ENCODE measurements at places on chromosomes 13 and 19.

DNA sequence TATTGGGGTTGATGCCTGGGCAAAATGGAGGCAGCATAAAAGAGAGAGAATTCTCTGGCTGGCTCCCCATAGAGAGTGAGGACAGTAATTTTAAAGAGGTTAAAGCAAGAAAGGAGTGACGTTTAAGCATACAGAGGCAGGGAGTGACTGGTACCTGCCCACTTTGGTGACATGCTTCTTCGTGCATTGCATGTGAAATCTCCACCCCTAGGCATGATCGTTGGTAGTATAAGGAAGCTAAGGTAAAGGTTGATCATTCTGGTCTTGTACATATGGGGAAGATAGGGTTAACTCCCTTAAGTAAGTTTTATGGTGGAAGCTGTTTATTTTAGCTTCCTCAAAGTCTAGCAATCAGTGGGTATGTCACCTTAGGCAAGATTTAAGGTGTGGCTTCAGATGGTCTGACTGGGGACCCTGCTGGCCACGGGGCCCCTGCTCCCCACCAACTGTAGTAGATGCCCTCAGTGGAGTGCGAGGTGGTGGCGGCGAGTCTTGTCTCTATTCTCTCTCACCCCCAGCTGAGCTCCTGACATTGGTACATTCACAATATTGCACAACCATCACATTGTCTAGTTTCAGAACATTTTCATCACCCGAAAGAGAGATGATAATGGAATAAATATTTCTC, 797.5 kb upstream of the SPRY2 start:
- no peak for DNase-seq

DNA sequence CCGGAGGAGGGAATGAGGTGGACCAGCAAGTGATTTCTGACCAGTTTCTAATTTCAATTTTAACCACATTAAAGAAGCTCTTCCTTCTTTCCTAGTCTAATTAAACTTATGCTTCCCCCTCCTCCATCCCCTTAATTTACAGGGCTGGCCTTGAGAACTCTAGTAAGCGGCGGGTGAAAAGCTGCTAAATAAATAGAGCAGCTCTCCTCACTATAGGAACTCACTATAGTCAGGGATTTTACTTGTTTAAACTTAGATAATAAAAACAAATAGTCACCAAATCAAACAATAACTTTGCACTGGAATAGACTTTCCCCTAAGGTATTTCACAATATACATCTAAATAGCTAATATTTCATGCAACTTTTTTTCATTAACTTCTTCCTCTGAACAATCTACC, 1838.2 kb upstream of the PRR20A start:
- no peak for DNase-seq

DNA sequence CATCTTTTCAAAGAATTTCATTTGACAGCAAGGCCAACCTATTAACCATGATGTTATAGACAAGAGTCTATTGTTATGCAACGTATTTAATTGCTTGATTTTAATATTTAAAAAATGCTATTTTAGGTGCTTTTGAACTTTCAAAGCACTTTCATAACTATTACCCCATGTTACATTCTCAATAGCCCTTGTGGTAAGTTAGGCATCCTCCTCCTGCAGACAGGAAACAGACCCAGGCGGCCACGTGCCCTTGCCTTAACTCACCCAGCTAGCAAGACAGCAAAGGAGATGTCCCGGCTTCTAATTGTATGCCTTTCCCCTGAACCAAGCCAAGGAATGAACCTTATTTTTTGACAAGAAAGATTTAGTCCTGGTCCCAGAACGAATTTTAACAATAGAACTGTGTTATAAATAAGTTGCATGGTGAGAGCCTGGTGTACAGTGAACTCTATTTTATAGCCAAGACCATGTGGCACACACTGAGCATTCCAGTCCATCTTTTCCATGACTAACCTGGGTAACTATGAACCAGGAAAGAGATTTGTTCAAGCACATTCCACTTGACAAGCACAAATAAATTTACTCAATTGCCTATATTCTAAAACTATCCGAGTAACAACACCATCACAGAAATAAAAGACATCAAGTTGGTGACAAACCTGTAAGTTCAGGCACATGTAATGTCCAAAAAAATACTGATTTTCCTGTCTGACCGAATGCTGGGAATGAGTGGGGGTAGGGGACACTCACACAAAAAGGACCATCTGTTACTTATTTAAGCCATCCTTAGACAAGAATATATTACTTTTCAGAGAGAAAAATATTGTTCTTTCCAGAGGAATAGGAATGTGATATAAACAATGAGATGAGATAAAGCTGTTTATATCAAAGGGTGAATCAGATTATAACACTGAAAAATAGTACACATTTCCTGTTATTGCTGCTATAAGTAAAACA, 163.0 kb downstream of the EFNB2 start:
- DNase-seq = no peak

DNA sequence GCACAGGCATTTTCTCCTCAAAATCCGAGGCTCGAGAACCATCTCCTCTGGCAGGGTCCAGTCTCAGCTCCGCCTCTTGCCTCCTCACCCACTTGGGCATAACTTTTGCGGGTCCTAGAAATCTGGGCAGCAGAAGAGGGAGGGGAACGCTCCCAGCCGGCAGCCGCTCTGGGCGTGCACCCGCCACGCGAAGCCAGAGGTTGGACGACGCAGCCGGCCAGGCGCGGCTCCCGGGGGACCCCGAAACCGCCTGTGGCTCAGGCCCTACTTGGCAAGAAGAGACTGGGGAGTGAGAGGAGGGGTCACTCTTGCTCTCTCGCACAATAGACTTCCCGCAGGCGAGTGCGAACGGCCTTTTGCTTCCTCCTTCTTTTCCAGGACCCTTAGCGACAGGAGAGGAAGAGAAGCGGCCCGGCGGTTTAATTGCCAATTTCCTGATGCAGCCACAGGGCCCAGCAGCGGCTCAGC, 6.0 kb upstream of the SOX1 start:
- no peak for DNase-seq

DNA sequence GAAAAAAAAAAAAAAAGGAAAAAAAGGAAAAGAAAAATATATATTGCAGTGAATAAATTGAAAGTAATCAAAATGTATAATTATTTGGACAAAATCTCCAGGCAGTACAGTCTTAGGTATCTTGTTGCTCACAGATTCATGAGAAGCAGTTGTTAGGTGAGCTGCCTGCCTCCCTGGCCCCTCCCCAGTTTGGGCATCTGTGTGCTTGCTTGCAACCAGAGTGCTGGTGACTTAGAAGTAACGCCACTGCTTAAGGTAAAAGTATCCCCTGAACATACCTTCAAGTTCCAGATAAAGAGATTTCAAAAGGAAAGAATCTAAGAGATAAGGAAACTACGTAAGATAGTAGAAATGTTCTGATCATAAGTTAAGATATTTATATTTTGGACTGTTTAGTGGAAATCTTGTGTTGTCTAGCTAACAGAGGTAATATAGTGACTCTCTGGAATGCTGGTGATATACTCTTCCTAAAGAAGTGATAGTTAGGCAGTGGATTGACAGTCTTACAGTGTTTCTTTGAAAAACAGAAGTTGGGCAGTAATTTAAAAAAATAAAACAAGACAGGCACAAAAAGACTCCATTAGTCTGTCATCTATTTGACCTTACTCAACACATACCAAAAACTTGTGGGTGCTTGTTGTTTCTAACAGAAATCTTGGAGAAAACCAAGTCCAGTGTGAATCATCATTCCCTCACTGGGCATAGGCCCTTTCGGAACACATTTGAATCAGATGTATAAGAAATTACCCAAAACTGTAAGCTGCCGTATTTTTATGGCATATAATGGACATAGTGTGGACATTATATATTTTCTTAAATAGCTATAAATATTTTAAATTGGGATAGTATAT, 38.3 kb upstream of the KCTD4 start:
- DNase-seq = no peak

DNA sequence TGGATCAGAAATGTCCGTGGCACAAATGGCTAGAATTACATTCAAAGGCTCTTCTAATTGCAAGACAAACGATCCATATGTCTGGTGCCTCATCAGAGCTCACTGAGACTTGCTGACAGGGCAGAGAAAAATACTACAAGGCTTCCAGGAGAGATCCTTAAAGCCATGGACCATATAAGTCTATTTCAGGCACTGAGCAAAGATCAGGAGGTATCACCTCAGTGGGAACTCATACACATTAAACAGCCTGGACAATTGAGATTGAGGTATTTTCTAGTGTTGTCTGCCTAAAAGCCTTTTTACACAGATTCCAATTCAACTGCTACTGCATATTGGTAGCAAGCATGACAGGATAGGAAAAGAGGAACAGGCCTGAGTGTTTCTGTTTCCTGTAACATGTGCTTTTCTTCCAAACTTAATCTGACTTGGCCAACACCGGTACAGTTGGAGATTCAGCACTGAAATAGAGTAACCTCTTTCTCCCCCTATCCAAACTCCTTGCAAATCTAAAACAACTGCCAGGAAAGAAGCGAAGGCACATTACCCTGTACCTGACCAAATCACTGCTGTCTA, 65.9 kb downstream of the SERP2 start:
- DNase-seq = no peak

DNA sequence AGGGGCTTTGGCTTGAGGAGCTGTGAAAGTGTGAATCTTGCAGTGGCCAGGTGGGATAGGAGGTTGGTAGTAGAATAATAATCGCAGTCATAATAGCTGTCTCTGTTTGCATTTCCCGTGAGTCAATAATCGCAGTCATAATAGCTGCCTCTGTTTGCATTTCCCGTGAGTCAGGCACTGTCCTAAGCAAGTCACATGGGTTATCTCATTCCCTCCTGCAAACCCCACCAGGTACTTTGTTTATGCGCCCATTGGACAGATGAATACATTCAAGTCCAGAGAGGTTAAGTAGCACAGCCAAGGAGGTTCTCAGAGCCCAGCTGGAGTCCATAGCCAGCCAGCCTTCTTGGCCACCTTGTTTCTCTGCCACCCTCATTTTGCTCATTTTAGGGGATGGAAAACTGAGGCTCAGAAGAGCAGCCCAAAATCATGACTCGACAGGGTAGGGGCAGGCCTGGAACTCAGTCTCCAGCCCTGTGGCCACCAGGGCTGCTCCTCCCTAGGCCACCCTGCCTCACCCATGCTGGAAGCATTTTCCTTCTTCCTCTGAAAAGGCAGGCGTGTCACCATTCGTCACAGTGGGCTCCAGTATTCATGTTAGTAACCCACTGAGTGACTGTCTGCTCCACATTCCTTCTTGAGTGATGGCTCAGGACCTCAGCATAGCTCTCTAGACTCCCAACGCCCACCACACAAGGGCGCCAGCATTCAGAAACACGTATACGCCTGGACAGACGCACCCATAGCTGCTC, 206.2 kb downstream of the URI1 start:
- DNase-seq = no peak

GRCh38 chr19:11421371-11422098, 2.4 kb upstream of the RGL3 start:
- DNase-seq = no peak

GRCh38 chr13:39144941-39145533, 106.8 kb downstream of the NHLRC3 start:
- DNase-seq = peak; percentile 43

DNA sequence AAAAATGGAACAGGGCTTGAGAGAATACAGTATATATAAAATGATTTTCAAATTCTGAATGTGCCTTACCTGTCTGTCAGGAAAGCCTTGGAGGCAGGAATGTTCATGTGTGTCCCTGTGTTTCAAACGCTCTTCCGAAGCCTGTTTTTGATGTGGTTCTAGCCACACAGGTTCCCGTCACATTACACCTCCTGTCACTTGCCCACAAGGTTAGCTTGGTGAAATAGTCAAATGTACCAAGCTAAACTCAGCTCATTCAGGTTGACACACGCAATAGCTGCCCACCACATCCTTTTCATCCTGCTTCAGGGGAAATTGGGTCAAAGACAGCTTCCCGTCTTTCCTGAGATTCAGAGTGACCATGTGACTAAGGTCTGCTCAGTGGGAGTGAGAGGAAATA, 574.0 kb downstream of the EFNB2 start:
- no peak for DNase-seq

DNA sequence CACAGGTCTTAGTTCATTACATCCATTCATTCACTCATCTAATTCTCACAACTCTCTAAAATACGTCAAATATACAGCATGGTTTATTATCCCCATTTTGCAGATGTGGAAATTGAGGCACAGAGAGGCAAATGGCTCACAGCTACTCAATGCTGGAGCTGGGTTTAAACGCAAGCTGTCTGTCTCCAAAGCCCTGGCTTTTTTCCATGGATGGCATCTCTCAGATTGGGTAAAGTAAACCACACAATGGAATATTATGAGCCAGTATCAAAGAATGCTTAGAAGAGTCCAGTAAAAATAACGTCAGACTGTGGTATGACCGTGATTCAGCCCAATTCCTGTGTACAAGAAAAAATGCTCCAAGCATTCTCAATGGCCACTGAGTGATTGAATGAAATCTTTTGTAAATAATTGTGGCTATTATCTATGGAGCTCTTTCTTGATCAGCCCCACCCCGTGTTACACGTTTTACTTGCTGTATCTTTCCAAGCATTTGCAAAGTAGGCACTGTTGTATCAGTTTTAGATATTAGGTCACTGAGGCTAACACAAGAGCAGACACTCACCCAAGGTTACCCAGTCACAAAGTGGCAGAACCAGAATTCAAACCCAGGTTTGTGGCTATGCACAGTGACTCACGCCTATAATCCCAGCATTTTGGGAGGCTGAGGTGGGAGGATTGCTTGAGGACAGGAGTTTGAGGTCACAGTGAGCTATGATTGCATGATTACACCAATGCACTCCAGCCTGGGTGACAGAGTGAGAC, 5.5 kb upstream of the ACP7 start:
- peak; percentile 82 for DNase-seq

- no peak for DNase-seq
Measured at GRCh38 chr19:42370068-42370520, 20.0 kb downstream of the CNFN start.

DNA sequence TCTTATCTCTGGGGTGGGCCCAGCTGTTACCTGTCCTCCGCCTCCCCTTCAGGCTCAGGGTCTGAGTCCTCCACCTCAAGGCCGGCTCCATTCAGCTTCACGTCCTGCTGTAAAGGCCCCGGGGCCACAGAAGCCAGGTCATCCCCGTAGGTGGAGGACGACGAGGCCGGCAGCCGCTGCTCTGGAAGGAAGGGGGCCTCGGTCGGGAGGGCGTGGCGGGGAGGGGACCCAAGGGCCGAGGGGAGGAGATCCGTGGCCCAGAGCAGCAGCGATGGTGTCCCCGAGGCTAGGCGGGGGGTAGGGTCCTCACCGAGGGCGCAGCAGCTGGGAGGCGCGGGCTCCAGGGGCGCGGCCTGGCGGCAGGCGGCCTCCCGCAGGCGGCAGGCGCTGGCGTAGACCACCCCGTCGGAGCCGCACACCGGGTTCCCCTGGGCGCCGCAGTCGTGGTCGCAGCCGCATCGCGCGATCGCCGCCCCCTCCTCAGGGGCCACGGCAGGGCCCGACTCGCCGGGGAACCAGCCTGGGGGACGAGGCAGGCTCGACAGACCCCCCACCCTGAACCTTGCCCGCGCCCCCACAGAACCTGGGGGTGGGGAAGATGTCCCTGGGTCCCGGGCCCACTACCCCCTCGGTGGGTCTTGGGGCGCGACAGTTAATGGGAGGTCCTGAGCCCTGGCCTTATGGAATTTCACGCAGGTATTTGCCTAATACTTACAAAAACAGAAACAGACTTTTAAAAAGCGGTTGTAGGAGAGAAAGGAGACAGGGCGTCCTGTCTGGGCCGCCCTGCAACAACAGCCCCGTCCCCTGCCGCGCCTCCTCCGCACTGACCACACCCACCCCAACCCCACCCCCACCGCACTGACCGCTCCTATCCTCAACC, 7.6 kb downstream of the F2RL3 start:
- DNase-seq = no peak

GRCh38 chr13:40549500-40550094, 116.8 kb downstream of the FOXO1 start:
- DNase-seq = peak; percentile 8

Data from AG09319 (cell line).